ENCODE measurements at places on chromosomes 13 and 19.
A peak's percentile ranks its signal among the peaks of the same experiment; 100 is the strongest.

- no peak for DNase-seq
Measured at GRCh38 chr19:39218230-39219007, 14.4 kb upstream of the SYCN start.

DNA sequence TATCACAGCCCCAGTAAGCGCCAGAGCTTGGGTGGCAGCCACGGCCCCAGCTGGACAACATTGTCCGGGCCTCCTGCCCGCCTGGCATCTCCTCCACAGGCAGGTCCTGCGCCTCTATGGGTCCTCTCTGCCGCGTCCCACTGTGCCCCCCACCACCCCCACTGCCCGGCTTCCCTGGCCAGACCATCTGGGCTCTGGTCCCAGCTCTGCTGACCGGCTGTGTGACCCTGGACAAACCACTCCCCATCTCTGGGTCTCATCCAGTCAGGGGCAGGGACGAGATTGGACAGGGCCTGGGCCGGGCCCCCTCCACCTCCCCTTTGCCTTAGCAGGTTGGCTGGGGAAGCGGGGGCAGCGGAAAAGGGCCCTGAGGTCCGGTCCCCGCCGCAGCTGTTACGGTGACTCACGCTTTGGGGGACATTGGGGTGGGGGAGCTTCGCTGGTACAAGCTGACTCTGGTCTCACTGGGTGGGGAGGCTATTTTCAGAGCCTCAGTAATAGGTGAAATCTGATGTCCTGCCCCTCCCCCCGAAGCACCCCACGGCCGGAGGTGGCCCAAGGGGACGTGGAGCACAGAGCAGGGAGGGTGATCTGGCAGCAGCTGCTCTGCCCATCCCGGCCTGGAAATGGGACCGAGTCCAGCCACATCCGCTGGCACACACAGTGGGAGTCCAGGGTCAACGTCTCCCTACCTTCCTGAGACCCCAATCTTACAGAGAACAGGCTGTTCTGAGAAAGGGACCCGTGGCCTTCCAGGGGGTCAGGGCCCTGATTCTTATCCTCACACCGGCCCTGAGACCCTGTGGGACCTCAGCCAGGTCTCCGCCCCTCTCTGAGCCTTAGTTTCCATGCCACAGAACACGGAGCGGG is 9.1 kb downstream of the NFIC start:
- peak; percentile 80 for DNase-seq

DNA sequence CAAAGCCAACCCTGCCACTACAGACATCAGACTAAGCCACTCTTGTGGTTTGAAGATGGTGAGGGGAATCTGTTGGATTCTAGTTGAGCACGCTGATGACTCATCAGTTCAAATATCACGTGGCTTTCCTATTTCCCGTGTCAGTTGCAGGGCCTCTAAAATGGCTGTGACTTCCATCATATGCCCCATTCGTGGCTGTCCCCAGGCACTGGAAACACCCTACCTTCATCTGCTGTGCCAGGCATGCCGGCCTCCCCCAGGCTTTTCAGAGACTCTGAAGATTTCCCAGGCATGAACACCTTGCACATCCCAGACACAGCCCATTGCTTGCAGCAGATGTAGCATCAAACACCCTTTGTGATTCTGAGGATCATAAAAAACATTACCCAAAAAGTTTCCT is 659.9 kb downstream of the UQCRFS1 start:
- no peak for DNase-seq

DNA sequence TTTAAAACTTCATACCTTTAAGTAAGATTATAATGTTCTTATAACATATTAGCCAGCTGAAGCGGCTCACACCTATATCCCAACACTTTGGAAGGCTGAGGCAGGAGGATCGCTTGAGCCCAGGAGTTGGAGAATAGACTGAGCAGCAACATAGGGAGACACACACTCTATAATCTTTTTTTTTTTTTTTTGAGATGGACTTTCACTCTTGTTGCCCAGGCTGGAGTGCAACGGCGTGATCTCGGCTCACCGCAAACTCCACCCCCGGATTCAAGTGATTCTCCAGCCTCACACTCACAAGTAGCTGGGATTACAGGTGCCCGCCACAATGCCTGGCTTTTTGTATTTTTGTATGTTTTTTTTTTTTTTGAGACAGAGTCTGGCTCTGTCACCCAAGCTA is 37.3 kb downstream of the SPRYD7 start:
- DNase-seq = no peak

- DNase-seq = no peak
Measured at GRCh38 chr13:102536695-102537485, 59.9 kb upstream of the TPP2 start.

GRCh38 chr19:48443731-48444128 is 2.1 kb upstream of the GRWD1 start:
- no peak for DNase-seq

GRCh38 chr19:17572638-17573037 is 17.2 kb downstream of the COLGALT1 start:
- no peak for DNase-seq

- DNase-seq = no peak
Measured at GRCh38 chr13:34430294-34430693, 511.8 kb upstream of the NBEA start.

GRCh38 chr13:75749407-75749806 is 113.3 kb downstream of the LMO7 start:
- peak; percentile 91 for DNase-seq

DNA sequence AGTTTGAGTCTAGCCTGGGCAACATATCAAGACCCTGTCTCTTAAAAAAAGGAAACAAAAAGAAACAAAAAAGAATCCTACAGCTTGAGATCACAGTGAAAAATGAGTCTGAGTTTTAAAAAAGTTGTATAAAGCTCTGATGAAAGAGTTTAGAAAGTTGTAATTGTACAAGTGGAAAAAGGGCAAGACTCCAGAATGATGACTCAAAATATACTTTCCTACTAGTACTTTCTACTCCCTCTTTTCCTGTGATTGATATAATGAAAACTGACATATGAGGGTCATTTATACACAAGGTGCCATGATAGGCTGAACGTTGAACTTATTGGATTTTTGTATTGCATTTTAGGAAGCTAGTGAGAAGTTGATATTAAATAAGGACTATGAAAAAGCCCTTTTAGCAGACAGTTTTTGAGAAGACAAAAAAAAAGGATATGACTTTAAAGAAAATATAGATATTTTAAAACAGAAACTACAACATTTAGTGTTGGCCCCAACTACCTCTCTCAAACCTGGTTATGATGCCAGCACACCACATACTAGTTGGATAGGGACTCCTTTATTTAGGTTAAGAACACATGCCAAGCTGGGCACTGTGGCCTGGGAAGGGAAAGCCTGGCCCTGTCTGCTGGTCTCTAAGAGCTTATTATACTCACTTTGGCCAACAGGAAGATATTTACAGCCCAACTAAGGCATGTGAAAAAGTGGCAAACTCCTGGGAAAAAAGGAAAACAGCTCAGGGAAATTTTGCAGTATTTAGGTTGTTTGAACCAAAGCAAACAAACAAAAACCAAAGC is 116.6 kb downstream of the KL start:
- peak; percentile 75 for DNase-seq

DNA sequence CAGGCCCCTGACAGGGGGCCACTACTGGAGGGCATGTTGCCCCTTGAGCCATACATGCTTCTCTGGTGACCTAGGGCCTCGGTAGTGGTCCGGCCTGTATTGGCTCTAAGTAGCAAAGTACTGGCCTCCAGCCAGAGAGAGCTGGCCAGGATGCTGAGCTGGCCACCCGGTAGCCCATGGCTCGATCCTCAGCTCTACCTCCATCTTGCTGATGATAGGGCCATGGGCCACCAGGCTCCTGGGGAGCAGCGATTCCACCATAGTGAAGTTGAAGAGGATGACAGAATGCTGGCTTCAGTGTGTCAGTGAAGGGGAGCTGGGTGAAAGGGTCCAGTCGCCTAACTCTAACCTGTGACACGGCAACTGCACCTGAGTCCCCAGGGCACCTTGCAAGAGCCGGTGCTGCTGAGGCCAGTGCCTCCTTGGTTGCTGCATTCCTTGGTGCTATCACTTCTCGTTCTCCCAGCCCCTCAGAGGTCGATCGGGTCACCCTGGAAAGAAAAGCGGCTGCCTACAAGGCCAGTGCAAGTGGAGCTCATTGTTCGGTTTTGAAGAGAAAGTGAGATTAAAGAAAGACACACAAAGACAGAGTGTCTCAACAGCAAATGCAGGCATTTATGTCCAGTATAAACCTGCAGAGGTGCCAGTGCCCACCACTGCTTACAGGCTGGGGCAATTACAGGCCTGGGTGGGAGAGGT is 5.0 kb downstream of the FPR3 start:
- no peak for DNase-seq

GRCh38 chr19:47172666-47173455 is 42.2 kb downstream of the SAE1 start:
- DNase-seq = no peak

- DNase-seq = peak; percentile 81
Measured at GRCh38 chr19:53467485-53468262, at the start of gene ZNF813. ZNF813 (plus strand) TSS chr19:53467733; CDS start chr19:53483823, 16,090 bp downstream.

GRCh38 chr13:103022336-103022735 is 43.9 kb downstream of the SLC10A2 start:
- no peak for DNase-seq

DNA sequence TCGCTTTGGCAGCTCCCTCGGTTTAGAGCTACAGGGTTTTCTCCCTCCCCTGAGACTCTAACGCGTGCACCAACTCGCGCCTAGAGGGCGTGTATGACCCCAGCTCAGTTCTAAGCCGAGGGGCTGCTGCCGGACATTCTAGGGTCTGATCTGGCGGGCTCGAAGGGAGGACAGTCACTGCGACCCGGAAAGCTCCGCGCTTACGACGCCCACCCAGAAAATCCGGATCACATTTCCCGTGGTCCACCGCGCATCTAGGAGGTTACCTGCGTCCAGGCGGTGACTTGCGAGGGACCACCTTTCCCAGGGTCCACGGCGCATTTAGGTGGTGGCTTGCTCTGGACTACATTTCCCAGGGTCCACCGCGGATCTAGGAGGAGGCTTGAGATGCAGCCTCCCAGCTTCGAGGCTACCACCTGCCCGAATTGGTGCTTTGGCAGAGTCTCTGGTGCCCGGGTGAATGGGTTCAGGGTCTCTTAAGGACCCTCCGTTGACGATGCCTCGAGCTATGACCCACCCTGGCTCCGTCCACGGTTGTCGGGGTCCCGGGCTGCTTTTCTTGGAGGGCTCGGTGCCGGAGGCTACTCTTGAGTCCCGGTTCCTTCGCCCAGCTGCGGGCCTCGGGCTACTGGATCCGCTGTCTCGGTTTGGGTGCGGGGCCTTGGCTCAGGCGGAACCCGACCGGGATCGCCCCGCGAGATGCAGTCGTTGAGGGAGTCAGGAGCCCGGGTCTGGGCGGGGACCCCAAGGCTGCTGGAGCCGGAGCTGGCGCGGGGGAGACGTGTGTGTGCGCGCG is 30.5 kb downstream of the ZNF146 start:
- no peak for DNase-seq

- DNase-seq = no peak
Measured at GRCh38 chr19:11247391-11247790, 8.0 kb downstream of the ANGPTL8 start.

GRCh38 chr13:78194904-78195639 is 276.4 kb upstream of the EDNRB start:
- no peak for DNase-seq

- DNase-seq = no peak
Measured at GRCh38 chr13:53174545-53174944, 145.9 kb downstream of the OLFM4 start.

DNA sequence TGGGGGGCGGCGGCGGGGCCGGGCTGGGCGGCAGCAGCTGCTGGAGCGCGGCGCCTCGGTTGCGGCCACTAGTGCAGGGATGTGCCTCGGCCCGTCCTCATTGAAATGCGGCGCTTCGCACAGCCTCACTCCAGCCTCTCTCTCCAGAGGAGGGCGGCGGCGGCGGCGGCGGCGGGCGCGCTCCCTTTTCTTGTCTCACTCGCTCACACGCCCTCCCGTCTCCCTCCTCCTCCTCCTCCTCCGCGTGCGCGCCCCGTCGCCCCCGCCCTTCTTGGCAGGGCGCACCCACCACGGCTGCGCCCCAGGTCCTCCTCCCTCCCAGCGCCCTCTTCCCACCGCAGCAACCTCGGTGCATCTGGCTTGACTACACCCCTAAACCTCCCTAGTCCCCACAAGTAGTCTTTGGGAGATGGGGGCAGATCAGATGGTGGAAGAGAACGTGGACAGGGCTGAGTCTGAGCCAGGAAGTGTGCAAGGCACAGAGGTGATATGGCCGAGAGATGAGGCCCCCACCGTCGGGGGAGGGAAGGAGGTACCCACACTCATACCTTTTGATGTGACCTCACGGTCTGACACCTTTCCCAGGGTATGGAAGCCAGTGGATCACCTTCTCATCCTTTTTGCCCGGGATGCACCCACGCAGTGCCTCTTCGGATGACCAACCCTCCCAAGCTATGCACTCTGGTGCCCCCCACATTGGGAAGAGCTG is at the start of gene DCLK1:
DCLK1 (minus strand) TSS at position 161 of the 709 bp plus-strand sequence.
- DNase-seq = peak; percentile 12

DNA sequence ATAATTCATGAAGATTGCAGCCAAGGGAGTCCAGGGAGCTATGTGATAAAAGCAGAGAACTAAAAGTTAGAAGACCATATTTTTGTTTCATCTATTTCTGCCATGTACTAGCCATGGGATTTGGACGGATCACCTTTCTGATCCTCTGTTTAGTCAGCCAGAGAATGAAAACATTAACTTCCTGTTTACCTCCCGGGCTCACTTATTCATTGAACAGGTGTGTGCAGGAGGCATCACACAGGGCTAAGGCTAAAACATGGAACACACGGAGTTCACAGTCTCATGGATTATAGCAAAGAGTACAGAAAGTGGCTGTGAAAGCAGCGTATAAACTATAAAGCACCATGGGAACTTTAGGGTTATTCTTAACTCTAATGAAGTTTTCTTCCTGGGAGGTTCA is 96.8 kb downstream of the GPR12 start:
- DNase-seq = no peak

DNA sequence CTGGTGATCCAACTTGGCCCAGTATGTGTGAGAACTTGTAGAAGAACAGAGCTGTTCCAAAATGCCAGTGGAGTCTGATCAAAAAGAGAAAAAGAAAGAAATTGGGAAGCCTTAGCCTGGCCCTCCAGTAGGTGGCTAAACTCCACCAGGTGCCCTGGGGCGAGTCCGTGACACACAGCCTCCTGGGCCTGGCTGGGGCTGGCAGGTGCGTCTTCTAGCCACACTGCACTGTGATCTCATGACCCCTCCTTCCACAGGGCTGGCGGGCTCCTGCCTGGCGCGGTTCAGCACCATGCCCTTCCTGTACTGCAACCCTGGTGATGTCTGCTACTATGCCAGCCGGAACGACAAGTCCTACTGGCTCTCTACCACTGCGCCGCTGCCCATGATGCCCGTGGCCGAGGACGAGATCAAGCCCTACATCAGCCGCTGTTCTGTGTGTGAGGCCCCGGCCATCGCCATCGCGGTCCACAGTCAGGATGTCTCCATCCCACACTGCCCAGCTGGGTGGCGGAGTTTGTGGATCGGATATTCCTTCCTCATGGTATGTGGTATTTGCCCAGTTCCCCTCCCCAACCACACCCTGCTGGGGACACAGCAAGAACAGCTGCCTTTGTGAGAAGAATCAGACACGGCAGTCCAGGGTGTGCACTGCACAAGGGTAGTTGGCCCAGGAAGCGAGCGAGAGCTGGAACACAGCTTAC is 53.7 kb downstream of the RAB20 start:
- no peak for DNase-seq

- DNase-seq = no peak
Measured at GRCh38 chr19:10749435-10750384, 31.8 kb downstream of the DNM2 start.

Measured in fibroblast of gingiva (primary cell).